NCI-H82 (cell line): ENCODE measurements at places on chromosomes 11 and 22.

- DNase-seq = no peak
Measured at GRCh38 chr22:31602259-31602952, 59.6 kb downstream of the PISD start.

- DNase-seq = no peak
Measured at GRCh38 chr22:33875316-33875715, 45.0 kb downstream of the LARGE1 start.

DNA sequence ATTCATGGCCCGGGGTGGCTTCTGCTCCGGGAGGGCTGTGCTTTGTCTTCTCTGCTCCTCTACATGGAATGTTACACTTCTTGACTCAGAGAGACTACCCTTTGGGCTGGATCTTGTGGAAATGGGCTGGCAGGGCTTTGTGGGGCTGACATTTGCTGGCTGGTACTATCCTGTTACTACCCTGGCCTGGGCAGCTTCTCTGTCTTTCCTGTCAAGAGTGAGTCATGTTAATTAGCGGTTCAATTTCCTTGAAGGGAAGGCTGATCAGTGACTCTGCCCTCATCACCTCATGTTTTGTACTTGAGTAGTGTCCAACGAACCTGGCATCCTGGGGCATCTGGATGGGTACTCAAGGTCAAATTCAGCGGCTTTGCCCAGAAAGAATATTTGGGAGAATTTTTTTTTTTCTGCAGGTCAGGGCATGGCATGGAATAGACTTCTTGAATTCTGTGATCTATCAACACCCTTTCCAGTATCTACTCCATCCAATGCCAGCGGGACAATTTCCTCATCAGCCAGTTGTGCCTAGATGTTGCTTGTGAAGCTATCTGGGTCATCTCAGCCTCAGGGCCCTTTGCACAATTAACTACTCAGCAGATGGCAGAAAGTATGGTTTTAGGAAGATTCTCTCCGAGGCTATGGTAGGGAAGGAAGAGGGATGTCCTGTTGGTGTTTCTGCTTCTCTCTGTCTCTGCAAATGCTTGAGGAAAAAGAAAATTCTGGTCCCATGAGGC, 140.5 kb upstream of the PLET1 start:
- DNase-seq = no peak

DNA sequence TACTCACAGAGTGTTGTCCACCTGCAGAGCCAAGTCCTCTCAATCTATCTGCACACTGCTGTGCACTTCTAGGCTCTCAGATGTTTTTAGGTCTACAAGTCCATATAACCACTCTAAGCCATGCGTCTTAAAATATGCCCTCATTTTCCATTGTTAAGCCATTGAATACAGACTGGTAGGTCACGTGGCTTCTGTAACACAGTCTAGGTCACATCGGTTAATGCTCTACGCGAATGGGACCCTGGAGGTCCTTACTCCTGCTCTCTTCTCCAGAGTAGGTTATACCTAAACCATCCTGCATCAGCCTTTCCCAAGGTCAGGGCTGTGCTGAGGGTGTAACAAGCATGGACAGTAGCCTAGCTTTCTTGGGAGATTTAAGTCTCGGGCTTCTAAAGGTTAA, 819 bp downstream of the JAML start:
- no peak for DNase-seq

- DNase-seq = no peak
Measured at GRCh38 chr11:87754685-87755084, 420.6 kb downstream of the RAB38 start.

- no peak for DNase-seq
Measured at GRCh38 chr11:111574373-111575225, 27.6 kb upstream of the SIK2 start.

GRCh38 chr11:20448834-20449233, 61.3 kb downstream of the PRMT3 start:
- DNase-seq = no peak

GRCh38 chr22:49527611-49528419, 299.9 kb downstream of the BRD1 start:
- no peak for DNase-seq
